ENCODE measurements at places on chromosomes 7 and 10.

- no peak for DNase-seq
These were observed 14.9 kb downstream of the AFAP1L2 start for GRCh38 chr10:114389426-114389825.

DNA sequence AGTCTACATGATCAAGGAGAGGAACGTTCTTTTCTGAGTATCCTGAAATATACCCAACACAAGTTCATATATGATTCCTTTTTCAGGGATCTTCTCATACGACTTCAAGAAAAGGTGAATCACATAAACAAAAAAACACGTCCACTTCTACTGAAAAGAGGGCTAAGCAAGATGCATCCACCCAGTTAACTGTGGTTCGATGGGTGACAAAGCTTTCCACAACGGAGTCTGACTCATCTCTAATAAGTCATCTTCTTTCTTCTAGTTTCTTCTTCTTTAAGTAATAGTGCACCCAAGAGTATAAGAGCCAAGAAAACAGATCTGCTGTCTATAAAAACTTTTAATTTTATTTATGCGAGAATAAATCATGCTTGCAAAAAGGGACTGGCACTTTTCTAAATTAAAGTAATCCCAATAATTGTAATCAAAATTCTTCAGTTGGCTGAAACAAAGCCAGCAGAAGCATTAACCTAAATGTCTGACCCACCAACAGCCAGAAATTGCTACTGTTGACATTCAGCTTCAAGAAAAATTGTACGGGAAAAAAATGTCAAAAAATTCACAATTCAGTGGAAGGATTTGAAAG, 146.9 kb upstream of the ANK3 start:
- no peak for DNase-seq

DNA sequence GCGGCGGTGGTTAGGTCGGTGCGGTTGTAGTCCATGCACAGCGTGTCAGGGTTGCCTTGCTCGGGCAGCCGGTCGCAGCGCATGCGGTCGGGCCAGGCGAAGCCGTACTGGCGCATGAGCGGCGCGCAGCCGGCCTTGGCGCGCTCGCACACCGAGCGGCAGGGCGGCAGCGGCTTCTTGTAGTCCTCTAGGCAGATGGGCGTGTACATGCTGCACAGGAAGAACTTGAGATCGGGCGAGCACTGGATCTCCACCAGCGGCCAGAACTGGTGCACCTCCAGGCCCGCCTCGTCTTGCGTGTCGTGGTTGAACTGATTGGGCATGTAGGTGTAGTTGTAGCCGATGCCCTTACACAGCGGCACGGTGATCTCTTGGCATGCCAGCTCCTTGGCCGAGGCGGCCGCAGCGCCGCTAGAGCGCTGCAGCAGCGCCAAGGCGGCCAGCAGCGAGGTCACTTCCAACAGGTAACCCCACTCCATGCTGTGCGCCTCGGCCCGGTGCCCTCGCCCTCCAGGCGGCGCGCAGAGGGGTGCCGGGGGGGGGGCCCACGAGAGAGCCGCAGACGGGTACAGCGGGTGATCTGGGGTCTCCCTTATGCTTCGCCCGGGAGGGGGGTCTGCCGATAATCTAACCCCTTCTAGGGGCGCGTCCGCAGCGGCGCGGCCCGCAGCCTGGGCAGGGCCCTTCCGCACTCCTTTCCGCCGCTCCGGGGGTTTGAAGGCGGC, 983 bp downstream of the FZD8 start:
- peak; percentile 69 for DNase-seq

GRCh38 chr10:96880575-96880974, 48.5 kb downstream of the LCOR start:
- DNase-seq, result no peak

DNA sequence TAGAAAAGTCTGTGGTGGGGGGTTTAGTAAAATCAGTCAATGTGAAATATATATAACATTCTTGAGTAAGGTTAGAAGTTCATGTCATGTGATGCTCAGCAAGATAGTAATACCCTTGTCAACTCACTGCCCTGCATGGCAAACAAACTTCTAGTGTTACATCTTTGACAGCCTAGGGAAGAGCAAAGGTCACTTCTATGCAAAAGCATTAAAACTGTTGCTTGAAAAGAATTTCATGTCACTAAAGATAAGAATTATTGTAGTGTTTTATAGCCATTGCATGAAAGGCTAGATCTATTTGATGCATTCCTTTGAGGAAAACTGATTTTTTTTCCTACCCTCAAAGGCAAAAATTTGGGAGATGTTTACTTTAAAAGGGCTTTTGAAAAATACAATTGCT, 176.0 kb downstream of the SKAP2 start:
- no peak for DNase-seq

- DNase-seq, result peak; percentile 43
These were observed 299.1 kb downstream of the LHFPL3 start for GRCh38 chr7:104627516-104627915.

DNA sequence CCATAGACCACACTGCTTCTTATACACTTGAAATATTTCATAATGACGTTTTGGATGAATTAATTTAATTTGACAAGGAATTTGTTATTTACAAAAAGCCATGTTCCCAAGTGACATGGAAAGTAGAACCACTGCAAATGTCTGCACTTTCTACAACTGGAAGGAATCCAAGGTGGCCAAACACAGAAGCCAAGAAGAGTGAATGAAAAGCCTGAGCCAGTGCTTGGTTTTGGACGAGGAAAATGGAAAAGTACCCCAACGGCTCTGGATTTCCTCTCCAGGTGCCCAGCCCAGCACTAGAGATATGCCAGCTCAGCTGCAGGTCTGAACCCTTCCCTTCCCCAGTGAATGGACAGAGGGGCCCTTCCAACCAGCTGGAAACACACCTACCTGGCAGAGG, 279.4 kb downstream of the TNS3 start:
- DNase-seq, result no peak

- no peak for DNase-seq
These were observed 621.9 kb upstream of the GHITM start for GRCh38 chr10:83517456-83517855.

DNA sequence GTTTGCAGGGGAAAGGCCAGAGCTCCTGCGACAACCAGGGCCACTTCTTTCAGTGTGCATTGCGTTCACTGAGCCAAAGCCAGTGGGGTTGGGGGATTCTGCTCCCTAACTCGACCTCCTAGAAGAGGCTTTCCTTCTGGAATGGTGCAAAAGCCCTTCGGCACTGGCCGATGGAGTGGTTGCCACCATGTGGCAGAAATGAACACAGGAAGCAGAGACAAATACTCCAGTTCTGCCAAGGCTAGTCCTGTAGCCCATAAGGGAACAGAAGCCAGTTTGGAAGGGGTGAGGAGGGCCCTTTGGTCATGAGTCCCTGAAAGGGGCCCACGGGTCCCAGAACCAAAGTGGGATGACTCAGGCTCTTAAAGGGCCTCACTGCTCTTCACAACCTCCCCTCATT, 29.7 kb upstream of the ACSL5 start:
- no peak for DNase-seq

GRCh38 chr7:29265208-29265923, 70.8 kb downstream of the CHN2 start:
- DNase-seq, result no peak

DNA sequence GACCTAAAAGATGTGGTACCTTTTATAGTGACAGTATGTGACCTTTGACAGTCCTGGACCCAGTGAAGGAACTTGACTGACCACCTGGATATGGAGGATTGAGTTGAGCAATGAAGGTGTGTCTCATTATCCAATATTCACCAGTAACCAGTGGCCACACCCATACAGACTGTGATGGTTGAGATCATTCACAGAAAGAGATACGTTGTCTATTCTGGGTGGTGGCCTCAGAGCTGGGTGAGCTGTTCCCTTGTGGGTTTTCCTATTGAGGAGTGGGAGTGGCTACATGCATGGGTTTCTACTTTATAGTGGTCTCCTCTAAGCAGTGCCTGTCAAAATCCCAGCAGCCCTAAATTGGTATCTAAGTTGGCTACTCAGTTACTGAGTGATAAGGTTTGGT, 507.4 kb downstream of the SORCS3 start:
- no peak for DNase-seq

- DNase-seq, result no peak
These were observed 6.0 kb downstream of the ASB4 start for GRCh38 chr7:95491634-95492314.

DNA sequence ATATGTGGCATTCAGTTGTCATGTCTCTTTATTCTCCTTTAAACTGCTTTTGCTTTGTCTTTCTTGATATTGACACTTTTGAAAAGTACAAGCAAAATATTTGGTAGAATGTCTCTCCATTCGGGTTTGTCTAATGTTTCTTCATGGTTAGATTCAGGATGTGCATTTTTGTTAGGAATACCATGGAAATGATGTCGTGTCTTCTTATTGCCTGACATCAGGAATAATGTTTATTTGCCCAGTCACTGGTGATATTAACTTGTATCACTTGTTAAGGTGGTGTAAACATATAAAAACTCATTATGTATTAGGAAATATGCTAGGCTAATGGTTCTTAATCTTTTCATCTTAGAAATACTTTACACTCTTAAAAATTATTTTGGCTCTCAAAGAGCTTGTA, 43.4 kb downstream of the CDK1 start:
- DNase-seq, result no peak

DNA sequence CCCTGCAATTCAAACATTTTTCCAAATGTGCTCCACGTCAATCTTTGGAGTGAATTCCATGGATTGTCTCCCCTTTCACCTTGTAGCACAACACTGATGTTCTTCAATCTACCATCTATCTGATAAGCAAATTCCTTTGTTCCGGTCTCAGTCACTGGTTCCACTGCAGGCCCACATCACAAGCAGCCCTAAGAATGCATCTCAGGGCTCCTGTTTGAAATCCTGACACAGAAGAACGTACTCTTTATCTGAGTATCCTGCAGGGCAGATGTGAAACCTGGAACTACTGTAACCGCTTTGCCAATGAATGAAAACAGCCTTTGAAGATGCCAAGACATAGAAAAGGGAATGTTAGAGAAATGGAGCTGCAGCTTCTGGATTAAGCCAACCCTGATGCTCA, 62.9 kb upstream of the FAM133B start:
- no peak for DNase-seq

DNA sequence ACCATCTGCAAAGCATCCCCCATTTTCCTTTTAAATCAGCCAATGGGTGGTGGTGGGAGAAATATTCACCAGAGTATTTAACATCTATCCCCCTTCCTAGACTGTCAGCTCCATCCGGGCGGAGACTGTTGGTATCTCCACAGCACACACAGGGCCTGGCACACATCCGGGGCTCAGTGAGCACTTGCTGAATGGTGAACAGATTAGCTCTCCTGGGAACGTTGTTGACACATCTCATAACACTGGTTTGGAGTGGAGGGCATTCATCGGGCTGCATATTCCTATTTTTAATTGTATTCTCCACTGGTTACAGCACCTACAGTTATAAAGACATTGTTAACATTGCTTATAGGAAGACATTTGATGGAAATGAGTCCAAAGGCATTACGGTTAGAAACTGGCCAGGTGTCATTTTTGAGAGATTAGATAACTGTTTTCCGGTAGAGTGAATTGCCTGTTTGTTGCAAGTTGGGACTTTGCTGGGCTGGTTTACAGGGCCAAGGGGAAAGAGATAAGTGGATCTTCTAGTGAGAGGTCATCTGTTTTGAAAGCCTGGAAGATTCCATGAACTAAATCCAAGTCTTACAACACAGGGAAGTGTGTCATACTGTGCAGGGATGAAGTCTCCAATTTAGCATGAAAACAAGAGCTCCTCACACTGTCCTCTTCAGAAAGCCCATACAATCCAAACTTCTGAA, 101.8 kb downstream of the EGFR start:
- no peak for DNase-seq

DNA sequence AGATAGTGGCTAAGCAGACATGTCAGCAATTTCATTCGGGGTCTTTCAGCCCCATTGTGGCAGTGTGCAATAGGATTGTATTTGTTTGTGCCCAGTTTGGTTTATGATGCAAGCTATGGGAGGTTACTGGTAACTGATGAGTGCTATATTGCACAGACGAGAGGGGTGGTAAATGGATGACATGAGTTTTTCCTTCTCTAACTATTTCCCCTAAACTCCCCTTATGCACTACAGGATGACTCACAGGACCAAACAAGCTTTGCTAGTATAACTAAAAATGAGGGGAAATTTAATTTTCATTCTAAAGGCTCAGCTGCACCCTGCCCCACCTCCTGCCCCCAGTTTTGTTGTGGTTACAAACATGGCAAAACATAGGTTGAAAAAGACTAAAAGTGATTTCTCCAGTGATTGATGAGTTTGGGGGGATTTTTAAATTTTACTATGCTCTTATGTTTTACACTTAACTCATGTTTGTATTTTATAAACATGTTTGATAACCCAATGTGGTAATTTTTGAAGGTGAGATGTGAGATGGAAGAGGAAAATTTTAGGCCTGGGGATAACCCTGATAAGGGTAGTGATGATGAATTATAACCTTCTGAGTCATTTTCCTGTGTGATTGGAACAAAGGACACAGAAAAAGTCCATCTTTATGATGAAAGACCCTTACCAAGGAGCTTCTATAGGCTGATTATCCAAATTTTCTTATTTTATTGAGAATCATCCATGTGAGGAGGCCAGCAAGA, 60.8 kb upstream of the NAMPT start:
- no peak for DNase-seq

Data from Kasumi-1 (cell line).